ENCODE measurements at places on chromosomes 1 and 21. TPM values are rescaled to one million over a fixed set of nuclear protein-coding genes. Genes with fewer than 3 reads are reported as not detected.

Gene RIIAD1
- total RNA-seq: 8.8 TPM

Gene DMRTB1
- total RNA-seq: not detected

Gene AKNAD1
- 5.6 TPM for total RNA-seq

Gene FRRS1
- total RNA-seq: 1.9 TPM

Gene CFAP107
- total RNA-seq: not detected

Gene PBX1
- total RNA-seq: 430 TPM

Gene RIPPLY3
- total RNA-seq: not detected

Gene NPHS2
- total RNA-seq: not detected

Gene ZYG11A
- 0.31 TPM for total RNA-seq

Gene KCNA3
- 36.0 TPM for total RNA-seq

Gene BRINP3
- 33.2 TPM for total RNA-seq

Gene VASH2
- total RNA-seq: 80.4 TPM

Gene REN
- total RNA-seq: not detected

Gene PLEKHN1
- total RNA-seq: not detected

Gene MMEL1
- 7.8 TPM for total RNA-seq

Gene FMO5
- total RNA-seq: 0.63 TPM

Gene RASAL2
- 67.3 TPM for total RNA-seq

Gene CXADR
- 261 TPM for total RNA-seq

Gene GIPC2
- total RNA-seq: 0.31 TPM

Gene TAS1R3
- total RNA-seq: 1.6 TPM
